CD4-positive, alpha-beta T cell treated with Interleukin-21 for 1 hour (primary cell): ENCODE measurements at places on chromosomes 4 and X.

DNA sequence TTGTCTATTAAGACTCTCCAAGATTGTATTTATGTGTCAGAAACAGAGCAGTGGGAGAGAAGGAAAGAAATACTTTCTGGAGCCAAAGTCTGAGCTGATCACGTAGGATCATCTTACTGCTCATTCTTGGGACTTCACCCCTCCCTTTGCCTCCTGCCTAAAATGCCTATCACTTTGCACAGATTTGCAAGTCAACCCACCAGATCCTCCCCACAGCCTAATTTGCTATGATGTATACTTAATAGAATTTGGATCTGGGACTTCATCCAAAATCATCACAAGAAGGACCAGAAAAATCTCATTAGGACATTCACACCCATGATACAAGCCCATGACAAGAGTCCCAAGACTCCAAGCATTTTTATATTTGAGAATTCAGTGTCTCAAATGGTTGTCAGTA lies 290.2 kb downstream of the FBXW7 start:
- DNase-seq, result no peak

DNA sequence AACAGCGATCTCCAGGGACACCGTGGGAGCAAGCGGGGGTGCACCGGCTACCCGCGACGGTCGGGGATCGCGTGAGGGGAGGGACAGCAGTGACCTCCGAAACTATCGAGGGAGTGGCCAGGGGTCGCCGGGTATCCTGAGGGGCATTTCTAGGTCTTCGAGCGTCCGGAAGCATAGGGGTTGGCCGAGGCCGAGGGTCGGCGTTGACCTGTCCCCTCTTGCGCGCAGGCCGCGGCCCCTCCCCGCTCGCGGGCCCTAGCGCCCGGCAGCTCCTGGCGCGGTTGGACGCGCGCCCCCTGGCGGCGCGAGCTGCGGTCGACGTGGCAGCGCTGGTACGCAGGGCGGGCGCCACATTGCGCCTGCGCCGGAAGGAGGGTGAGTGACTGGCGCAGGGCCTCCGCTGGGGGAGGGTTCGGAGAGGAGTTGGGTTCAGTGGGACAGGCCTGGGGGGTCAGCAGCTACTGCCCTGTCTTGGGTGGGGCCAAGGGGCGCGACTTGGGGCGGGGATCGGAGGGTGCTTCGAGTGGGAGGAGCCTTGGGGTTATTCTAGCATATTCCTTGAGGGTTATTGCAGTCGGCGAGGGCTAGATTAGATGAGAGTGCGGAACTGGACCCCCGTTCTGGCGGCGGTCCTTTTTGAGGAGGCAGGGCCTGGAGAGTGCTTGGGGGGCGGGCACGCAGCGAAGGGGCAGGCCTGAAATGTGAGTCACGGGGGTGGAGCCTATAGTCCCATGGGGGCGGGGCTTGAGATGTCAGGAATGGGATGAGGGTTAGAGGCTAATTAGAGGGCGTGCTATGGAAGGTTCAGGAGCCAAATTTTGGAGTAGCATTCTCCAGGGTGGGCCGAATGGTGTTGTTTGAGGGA lies 1.2 kb downstream of the MAGIX start:
- peak; percentile 87 for DNase-seq

DNA sequence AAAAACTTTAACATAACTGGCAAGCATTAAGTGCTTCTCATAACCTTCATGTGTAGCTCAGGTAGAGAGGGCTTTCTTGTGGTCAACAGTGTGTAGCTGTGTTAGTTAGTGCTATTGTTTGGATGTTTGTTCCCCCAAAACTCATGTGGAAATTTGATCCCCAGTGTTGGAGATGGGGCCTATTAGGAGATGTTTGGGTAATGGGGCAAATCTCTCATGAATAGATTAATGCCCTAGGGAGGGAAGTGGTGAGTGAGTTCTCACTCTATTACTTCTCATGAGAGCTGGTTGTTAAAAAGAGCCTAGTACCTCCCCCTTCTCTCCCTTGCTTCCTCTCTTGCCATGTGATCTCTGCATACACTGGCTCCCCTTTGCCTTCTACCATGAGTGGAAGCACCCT lies 16.5 kb upstream of the SLC25A43 start:
- DNase-seq, result no peak

DNA sequence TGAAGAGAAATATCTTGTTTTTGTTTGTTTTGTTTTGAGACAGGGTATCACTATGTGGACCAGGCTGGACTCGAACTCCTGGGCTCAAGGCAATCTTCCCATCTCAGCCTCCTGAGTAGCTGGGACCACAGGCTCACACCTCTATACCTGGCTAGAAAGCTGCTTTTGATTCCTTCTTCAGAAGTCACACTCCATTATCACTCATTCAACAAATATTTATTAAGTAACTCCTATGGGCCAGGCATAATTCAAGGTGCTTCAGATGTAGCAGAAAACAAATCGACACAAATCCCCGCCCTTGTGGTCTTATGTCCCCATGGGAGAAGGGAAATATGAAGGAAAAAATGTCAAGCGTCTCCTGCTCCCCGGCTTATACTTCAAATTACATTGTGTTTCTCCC lies 72.6 kb upstream of the DHX15 start:
- DNase-seq, result no peak

DNA sequence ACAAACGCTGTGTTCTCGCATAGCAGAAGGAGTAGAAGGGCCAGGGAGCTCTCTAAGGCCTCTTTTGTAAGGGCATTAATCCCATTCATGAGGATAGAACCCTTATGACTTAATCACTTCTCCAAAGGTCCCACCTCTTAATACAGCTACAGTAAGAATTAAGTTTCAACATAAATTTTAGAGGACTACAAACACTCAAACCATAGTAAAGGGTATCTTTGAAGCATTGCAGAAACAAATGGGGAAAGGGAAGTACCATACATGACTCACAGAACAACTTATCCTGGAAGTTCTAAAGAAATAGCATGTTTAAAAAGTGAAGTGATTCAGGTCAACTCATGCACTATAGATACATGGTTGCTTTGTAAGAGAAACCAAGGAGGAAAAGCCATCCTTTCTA lies 680.8 kb downstream of the RPA4 start:
- DNase-seq, result no peak
